ENCODE measurements at places on chromosomes 4 and X.

DNA sequence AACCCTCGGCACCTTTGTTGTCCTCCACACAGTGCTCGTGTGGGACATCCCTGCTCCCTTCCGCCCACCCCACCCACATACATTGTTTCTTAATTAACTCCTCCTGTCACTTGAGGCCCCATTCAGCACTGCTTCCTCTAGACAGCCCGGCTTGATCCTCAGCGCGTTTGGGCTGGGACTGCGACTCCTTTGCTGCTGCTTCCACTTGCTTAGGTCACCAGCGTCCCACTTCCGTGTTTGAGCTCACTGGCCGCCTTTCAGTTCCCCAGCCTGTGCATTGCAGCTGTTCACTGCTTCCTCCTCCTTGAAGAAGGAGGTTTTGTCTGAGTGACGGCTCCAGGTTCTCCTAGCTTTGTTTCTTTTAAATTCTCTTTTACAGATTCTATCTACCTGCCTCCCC lies 16.1 kb downstream of the RNF4 start:
- peak; percentile 50 for DNase-seq

DNA sequence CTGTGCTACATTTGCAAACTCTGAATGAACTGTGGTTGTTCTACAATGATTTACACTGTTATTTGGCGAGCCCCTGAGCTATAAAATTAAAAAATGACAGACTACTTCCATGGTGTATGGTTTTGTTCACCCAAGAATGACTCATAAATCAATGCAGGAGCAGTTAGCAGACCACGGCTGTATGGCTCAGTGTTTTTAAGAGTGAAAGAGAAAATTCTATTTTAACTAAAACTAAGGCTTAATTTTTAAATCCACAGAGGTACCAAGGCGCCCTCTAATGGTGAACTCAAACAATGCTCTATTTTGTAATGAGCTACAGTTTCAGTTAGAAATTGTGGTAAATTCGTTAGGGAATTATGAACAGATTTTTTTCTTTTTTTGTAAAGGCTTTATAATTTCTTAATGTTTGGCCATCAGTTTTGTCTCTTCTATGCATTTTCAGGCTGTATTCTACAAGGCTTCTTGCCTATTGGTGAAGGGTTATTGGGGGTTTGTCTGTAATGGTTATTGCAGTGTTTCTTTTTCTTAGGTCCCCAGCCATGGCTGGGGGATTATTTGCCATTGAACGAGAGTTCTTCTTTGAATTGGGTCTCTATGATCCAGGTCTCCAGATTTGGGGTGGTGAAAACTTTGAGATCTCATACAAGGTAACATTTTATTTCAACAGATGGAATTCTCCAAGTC lies 32.5 kb downstream of the HMGB2 start:
- peak; percentile 17 for DNase-seq

GRCh38 chr4:6480534-6481088 lies 8.2 kb upstream of the PPP2R2C start:
- no peak for DNase-seq

DNA sequence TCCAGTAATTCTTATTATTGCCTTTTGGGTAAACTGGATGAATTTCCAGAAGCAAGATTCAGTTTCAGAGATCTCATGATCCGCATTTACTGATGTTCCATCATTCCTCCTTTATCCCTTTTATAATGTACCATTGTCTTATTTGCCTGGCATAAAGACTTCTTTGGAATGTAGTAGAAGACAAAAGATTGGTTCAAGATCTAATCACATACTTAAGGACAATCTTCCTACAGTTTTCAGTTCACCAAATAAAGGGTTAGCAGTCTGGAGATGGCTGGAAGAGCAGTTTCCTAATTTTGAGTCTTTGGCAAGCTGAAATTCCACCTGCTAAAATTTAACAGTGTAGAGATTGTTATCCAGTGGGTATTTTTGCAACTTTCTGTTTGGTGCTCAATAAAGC lies 30.9 kb upstream of the HAND2 start:
- DNase-seq: no peak

DNA sequence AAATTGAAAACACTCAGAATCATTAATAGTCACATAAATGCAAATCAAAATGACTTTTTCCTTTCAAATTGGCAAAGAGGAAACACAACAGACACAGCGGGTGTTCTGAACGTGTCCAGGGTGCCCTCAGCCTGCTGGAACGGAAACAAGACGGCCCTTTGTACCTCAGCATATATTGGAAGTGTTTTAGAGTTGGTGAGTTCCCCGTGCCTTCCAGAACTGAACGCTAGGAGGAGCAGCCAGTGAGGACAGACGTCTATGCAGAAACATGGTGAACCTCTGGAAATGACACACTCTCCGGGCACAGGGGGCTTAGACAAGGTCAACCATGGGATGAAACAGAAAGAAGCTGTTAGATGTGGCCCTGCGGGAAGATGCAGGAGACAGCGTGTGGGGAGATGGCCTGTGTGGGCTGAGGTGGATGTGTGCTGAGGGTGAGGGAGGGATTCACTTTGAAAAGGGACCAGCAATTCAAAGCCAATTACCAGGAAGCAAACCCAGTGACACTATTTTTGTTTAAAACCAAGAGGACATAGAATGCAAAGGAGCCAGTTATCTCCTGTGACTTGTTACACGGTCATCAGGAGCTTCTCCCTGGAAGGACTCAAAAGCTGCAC lies 40.4 kb downstream of the RNF212 start:
- peak; percentile 53 for DNase-seq

- no peak for DNase-seq
Observed at GRCh38 chr4:124685851-124686250, 26.7 kb downstream of the ANKRD50 start.

DNA sequence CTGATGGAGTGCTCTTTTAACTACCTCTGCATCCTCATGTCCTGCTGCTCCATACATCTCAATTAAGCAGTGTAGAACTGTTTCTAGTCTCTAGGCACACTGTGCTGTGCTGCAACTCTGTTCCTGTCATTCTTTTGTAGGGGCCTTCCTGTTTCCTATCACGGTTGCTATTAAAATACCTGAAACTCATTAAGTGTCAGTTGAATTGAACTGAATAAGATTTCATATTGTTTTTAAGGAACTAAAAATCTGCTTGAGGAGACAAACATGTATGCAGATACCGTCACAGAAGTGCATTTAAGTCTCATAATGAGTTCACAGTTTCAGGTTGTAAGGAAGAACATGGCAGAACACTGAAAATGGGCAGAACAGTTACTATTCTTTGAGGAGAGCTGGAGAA lies 170.1 kb downstream of the LARP7 start:
- no peak for DNase-seq

GRCh38 chr4:128813965-128814364 lies 4.5 kb downstream of the JADE1 start:
- DNase-seq: no peak

DNA sequence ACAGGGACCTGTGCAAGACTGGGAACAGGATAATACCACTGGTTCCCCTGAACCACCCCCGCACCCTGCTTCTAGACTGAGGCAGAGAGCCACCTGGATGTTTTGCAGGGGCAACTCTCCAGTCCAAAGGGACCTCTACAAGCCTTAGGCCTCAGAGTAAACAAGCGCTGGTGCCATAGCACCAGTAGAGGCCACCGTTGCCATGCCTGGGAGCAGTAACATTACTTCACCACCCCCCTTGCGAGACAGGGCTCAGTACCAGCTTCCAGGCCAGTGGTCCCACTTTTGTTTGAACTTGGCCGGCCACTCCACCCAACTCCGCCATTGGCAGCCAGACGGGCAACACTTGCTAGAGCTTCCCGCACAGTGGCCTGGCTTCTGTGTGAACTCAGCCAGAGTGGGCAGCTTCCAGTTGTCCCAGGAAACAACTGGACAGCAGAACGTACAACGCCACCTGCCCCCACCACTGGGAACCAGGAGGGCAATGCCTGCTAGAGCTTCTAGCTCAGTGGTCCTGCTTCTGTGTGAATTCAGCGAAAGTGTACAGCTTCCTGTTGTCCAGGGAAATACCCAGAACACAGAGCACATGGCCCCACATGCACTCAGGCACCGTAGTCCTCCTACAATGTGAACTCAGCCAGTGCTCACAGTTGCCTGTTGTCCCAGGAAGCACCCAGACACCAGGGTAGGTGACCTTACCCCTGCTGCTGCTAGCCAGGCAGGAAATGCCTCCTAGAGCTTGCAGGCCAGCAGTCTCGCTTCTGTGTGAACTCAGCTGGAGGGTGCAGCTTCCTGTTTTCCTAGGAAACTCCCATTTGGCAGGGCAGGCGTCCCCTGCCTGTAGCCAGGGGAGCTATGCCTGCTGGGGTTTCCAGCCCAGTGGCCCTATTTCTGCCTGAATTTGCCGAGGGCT lies 39.9 kb upstream of the PCDH19 start:
- DNase-seq: no peak
